ENCODE measurements at places on chromosomes 16 and 17. TPM values are rescaled to one million over a fixed set of nuclear protein-coding genes. Genes with fewer than 3 reads are reported as not detected.

ITGAD gene
- not detected for total RNA-seq

SLC16A6 gene
- 0.14 TPM for total RNA-seq

DNA sequence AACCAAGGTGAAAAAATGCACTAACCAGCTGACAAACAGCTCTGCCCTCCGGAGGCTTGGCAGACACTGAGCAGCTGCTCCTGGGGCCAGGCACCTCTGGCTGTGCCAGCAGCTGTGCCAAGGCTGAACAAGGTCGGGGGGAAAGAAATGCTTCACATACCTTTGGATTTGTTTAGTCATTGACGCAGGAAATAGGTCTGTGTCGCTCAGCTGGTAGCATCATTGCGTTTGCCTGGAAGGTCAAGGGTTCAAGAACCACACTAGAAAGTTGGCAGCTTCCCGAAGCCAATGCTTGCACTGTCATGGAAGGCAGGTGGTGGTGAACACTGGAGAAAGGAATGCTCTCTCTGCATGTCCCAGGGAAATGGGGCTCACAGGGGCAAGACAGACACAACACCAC lies 63.5 kb downstream of the PCTP start:
- peak; percentile 52 for DNase-seq

DNA sequence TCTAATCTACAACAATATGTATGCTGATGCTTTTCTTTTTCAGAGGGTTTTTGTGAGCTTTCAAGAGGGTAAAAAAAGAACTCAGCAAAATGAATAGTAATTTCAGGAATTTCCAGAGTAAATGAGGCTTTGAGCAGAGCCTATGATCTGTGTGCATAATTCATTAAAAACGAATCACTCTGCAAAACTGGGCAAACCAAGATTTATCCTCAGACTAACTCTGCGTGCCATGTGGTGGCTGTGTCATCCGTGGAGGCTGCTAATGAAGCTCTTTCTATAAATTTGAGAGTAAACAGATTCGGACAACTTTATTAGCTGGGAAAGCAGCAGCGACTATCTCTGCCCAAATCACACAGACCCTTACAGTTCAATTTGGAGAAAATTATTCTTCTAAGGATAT lies 83.8 kb downstream of the FOXL1 start:
- DNase-seq, result no peak

DNA sequence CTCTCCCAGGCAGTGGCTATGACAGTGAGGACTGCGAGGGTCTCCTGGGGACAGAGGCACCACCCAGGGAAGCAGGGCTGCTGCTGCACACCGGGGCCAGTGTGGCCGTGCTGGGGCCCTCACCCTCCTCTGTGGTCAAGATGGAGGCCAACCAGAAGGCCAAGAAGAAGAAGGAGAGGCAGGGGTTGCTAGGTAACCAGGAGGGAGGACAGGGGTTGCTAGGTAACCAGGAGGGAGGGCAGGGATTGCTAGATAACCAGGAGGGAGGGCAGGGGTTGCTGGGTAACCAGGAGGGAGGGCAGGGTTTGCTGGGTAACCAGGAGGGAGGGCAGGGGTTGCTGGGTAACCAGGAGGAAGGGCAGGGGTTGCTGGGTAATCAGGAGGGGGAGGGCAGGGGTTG lies 55.2 kb downstream of the ACTG1 start:
- no peak for DNase-seq

DNA sequence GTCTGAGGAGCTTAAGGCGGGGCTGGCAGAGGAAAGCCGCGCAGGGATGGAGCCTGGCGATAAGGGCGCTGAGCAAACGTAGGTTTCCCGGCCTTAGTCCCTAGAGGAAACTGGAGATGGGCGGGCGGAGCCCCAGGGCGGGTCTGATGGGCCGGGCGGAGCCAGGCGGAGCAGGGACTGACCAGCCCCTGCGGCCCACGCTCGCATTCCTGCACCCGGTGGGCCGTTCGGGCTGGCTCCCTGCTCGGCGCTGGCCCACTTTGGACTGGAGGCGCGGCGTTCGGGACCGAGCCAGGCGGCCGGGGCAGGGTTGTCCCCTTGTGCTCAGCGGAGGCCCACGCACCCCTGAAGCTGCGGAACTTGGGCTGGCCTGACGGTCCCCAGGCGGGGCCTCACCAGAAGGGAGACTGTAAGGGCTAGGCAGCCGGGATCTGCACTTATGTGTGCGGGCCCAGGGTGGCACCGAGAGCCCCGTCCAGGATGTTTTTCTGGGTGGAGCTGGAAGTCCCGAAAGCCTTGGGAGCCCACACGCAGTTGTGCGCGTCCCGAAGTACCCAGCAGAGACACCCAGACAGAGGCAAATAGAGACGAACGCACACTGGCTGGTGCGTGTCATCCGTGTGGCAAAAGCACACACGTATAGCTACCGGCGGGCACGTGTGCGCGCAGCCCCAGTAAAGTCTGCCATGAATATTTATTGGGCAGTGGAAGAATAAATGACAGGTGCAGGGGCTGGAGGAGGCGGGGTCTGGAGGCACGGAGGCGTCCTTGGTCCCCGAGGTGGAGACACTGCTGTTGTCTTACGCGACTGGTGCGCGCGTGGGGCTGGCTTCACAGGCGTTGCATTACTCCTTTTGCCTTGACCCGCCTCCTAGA lies 1.4 kb downstream of the PYDC1 start:
- DNase-seq, result no peak

DNA sequence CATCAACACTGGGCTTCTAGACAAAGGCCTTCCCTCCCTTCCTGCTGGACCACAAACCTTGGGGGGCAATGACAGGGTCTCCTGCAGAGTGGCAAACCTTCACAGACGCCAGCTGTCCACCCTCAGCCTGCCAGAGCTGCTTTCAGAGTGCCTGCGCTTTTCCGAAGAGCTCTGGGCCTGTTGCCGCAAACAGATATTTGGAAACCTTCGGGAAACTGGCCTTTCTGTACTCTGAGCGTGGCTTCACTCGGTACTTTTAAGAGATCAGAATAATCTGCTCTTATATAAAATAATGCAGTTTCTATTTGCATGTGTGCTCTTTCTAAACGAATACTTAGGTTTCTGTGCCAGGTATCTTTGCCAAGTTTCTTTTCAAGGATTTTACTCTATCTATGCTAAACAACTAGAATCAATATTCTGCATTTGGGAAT lies 152.1 kb upstream of the CHMP6 start:
- DNase-seq, result no peak
